M059J (cell line): ENCODE measurements at places on chromosomes 6 and 20.

DNA sequence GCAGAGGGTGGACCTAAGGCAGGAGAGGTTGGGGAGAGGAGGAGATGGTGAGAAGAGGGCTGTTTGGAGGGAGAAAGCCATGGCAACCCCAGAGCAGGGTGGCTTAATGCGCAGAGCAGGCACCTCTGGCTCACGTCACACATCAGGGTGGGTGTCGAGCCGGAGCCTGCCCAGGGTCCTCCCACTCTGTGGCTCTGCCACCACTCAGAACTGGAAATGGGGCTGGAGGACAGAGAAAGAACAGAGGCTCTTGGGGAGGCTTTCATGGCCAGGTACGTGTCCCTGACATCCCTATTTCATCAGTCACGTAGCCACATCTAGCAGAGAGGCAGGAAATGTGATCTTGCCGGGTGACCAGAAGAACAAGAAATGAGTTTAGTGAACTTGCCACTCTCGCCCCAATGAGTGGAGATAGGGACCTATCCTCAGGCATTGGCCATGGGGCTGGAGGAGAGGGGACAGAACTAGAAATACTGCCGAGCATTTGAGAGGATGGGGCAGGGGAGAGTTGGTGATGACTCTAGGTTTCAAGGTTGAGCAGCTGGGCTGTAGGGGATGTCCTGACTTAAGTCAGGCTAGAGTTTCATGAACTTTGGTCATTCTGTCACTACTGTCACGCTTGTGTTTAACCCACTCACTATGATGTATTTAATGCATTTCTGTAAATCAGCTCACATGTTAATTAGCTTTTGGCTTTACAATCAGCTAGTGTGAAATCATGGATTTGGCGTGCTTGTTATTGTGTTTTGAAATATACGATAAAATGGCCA is 52.7 kb downstream of the CDH26 start:
- no peak for DNase-seq

DNA sequence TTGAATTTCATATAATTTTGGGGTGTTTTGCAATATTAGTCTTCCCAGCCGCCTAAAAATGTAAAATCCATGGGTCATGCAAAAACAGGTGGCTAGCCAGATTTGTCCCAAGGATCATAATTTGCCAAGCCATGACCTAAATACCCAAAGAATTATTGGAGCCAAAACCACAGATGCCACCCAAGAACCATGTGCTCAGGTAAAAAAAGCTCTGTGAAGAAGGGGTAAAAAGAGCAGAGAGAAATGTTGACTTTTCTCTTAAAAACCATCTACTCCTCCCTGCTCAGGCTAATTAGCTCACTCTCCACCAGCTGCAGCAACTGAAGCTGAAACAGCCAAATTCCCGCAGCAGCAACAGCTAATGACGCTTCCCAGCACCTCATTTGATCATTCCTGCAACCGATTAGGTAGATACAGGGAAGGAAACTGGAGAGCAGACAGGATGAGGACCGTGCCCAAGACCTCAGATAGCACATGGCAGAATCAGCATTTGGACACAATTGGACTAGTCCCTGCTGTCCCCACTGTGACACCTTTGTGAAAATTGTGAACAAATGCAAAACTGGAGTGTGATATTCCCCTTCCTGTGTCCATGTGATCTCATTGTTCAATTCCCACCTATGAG is 107.9 kb upstream of the NXT1 start:
- DNase-seq: no peak

GRCh38 chr6:107390685-107391435 is 68.5 kb downstream of the PDSS2 start:
- no peak for DNase-seq

DNA sequence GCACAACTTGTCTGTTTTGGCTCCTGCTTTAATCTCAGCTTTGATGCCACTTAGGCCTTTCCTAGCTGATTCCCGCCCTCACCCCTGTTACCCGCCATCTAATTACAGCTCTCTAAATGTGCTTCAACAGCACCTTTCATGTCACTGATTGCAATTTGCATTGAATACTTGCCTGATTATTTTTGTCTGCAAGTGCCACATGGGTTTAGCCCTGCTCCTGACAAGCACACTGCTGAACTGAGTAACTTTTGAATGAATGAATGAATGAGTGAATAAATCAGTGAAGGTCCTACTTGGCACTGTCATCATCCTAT is 591 bp upstream of the DCBLD1 start:
- DNase-seq: no peak

GRCh38 chr6:148829415-148830101 is 82.7 kb downstream of the UST start:
- peak; percentile 14 for DNase-seq

DNA sequence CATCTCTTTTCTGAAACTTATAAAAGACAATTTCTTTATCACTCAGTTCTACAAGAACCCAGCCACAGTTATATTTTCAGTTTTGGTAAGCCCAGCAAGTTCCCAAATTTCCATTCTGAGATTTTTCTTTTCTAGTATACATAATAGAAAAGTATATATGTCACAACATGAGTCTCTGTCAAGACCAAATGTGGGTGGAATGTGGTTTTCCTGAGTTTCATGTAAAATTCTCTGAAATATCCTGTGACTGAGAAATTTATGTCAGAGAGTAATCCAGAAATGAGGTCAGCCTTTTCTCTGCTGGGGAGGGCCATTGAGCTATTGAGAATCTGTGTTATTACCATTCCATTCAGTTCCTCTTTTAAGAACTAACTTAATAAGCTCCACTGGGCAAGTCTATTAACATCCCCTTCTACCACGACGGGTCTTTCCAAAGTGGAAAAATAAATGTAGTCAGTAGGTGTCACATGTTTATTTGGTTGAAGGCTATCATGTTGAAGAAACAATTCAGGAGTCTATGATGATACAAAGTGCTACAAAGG is 100.7 kb upstream of the HMGN3 start:
- no peak for DNase-seq

DNA sequence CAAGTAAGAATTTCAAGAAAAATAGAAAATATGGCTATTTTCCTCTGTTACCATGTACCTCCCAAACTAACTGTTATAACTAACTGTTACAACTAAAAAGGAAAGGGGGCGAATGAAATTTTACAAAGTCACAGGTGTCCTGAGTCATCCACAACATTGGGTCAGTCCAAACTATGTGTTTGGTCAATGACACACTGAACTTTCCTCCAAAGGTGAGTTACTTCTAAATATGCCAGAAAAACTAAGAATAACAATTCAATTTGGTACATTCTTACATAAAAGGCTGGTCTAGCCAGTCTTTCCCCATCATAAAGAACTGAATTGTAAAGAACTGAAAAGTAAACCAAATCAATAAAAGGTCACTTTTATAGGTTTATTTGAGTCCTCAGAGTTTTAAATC is 44.3 kb downstream of the ILRUN start:
- DNase-seq: no peak

DNA sequence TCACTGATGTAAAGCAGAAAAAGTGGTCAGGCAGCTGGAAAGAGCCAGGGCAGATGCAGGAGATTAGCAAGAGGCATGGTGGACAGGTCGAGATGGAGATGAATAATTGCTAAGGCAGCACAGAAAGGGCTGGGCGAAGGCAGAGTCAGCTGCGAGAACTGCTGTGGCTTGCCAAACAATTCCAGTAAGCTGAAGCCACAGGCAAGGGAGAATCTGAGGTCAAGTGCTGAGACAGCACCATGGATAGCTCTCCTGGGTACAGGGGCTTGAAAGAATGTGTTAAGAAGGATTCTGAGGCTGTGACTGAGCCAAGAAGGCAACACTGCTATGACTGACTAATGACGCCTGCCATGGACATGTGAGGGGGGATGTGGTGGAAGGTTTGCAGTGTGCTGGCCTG is 220.8 kb upstream of the FOXA2 start:
- peak; percentile 92 for DNase-seq

DNA sequence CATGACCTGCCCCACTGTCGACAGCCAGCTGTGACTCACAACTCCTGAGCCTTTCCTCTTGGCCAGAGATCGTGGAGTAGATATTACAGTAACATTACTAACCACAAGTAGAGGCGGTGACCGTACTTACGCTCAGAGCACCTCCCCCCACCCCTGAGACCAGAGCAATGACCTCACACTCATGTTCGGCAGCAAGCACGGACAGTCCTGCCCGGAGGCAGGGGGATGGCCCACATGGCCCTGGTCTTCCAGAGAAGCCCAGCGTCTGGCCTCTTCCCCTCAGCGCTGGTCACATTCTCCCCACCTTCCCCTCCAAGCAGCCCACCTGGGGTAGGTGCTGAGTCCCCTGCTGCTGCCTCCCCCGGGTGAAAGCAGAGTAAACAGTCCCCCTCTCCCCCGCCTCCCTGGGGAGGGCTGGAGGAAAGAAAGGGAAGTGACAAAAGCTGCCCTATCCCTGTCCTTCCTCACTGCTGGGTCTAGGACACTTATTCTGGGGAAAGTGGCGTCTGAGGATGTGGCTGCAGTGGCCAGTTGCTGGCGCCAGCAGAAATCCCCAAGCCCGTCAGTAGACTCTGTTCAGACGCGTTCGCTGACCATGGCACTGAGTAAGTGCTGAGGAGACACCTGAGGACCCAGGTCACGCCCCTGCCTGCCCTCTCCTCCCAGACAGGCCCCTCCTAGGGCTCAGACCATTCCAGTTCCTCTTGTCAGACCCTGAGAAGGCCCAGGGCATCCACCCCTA is 68.5 kb downstream of the MRPL14 start:
- DNase-seq: peak; percentile 100

DNA sequence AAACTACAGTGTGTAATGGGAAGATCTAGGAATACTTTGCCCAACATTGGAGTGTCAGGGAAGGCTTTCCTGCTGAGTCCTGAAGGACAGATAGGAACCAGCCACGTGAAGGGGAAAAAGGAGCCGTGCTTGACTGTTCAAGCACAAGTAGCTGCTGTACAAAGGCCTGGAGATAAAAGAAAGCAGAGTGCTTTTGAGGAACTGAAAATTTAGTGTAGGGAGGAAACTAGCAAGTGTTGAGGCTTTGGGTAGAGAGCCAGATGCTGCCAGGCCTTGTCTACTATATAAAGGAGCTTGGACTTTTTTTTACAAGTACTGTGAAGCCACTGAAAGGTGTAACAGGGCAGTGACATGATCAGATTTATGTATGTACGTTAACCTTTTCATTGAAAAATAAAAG is 39.0 kb downstream of the DSE start:
- no peak for DNase-seq

DNA sequence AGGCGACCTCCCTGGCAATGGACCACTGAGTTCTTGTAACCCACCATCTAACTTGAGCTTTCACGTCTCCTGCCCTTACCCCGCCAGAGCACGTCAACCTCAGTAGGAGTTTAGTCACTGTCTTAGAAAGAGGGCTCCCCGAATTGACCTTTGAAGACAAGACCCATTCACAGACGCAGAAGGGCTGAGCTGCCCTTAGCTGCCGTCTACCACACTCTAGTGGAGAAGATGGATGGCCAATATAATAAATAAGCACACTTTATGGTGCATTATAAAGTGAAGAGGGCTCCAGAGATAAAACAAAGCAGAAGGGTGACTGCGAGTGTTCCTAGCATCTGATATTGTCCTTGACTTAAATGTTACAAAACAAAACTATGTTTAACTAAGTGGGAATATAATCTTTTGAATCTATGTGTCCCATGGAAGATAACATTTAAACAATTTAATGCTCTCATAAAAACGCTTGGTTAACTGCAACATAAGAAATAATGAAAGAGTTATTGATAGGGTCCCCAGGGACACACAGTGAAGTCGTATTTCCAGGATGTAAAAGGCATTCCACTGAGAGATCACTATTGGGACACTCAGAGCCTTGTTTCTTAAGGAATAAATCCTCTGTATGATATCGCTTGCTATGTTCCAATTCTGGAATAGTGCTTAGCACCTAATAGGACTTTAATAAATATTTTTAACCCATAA is 261.1 kb downstream of the THBS2 start:
- no peak for DNase-seq

DNA sequence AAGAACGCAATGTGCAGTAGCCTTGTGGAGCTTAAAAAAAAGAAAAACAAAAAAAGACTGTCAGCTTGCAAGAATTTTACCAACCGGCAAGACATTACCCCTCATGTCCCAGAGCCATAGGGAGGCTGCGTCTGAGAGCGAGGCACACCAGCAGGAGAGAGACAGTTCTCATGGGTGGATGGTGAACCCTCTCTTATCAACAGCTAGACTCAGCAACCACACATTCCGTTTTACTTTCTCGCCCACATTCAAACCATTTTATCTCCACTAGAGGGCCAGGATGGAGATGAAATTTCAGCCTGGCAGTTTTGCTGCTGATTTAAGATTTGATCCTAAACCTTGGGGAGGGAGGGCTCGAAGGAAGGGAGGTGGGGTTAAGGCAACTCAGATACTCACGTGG is 247.0 kb downstream of the ATXN1 start:
- peak; percentile 55 for DNase-seq

- no peak for DNase-seq
These were observed 404.0 kb downstream of the DOK5 start for GRCh38 chr20:54879393-54879792.

- no peak for DNase-seq
These were observed 69.6 kb upstream of the ZNF184 start for GRCh38 chr6:27542485-27542884.

DNA sequence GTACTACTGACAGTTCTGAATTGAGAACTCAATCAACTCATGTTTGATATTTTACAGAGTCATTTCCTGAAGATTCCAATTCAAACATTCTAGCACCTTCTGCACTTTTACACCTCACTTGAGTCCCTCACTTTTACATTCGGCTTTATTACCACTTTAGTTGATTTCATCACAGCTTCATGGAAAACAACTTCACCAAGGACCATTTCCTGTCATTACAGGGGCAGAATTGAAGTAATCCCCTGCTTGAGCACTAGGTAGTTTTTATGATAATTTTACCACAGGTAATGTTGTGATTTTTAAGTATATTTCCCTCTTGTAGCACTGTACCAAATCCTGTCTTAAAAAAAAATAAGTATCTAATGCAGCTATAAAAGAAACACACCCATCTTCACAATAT is 312.9 kb downstream of the BTBD9 start:
- no peak for DNase-seq

DNA sequence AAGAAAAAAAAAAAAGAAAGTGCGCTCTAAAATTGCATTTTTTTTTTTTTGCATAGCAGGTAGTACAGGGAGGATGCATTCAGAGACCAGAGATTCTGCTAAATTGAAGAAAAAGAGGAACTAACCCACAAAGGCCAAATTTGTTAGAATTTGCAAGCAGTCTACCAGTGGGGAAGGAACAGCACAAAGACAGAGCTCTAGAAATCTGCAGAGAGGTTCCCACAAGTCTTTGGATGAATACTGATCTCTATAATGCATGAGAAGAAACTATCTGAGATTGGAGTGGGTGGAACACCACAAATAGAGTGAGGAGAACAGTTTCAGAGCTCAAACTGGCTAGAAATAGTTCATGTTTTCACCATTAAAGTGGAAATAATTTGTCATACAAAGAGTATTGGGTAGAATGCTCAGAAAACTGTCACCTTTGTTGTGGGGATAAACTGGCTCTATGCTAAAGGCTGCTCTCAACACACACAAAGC is 79.6 kb upstream of the AHI1 start:
- no peak for DNase-seq

DNA sequence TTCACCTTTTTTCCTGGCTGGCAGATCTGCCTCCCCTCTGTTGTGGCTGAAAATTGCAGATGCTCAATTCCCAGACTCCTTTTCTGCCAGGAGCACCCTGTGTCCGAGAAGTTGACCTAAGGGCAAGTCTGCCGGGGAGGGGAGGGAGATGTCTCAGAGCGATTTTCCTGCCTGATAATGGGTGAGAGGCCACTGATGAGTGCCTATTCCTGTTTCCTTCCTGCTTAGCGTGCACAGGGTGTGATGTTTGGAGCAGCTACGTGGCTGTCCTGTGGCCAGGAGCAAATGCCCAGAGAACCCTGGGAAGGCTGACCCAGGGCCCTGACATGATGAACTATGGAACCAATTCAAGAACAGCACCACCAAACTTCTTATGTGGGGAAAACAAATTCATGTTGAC is 22.5 kb downstream of the SOX4 start:
- DNase-seq: peak; percentile 64

GRCh38 chr6:19382676-19383075 is 454.5 kb upstream of the ID4 start:
- no peak for DNase-seq
